ENCODE measurements at places on chromosomes 11 and 22. TPM values are rescaled to one million over a fixed set of nuclear protein-coding genes. Genes with fewer than 3 reads are reported as not detected.

- no peaks in the 10 kb centered on the region for H3K27me3 ChIP-seq
- peak overlapping the region; percentile 98 for H3K27ac ChIP-seq
- peaks cover 15% of the 10 kb centered on the region for H3K36me3 ChIP-seq
Measured at GRCh38 chr22:40951795-40952605, 822 bp downstream of the RBX1 start.

DNA sequence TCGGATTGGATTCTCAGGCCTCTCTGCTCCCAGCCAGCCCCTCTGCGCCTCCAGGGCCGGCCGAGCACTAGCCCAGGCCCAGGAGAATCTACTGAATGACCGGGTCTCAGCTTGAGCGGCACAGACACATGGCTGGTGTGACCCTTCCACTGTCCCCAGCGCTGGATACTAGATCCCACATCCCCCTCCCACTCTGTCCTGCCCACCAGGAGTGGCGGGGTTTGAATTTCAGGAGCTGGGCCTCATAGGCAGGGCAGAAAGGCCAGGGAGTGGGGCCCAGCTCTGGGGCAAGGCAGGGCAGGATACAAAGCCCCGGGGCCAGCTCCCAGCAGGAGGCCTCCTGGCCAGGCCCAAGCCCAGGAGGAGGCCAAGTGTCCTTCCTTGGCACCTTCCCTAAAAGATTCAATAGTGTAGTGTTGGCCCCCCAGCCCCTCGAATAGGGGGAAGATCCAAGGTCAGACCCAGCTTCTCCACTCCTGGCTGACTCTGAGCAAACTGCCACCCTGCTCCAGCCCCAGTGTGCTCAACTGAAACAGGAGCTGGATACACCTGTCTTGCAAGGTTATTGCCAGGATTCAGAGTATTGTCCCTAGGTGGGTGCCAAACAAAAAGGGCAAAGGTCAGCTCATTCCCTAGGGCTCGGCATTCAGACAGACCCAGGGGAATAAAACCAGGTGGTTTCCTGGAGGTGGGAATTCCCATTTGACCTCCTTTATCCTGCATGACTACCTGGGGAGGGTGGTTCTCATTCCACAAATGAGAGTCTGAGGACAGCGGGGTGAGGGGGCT, 22.5 kb upstream of the TCF20 start:
- no peak for DNase-seq
- no peaks in the 10 kb centered on the region for H3K4me1 ChIP-seq
- H3K4me3 ChIP-seq, result no peak overlapping the region
- no peaks in the 10 kb centered on the region for H3K27me3 ChIP-seq
- no peak overlapping the region for H3K27ac ChIP-seq

Gene RAD9A
- total RNA-seq, result 12.2 TPM

Gene OR8A1
- total RNA-seq, result not detected

Gene SYT12
- 0.83 TPM for total RNA-seq
